CD4-positive, alpha-beta T cell treated with Interleukin-1 beta for 1 hour (primary cell): ENCODE measurements at places on chromosomes 16 and 17.

DNA sequence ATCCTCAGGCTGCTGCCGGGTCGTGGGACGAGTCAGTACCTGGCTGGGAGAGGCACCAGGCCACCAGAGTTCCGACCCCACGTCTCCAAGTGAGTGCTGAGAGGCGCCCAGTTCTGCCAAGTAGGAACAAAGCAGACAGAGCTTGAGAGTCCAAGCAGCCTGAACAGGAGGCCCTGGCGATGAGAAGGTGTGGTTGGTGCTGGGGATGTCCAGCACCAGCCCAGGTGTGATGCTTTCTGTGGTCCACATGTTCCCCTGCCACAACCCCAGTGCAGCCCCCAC, 10.8 kb downstream of the TAX1BP3 start:
- DNase-seq, result no peak

DNA sequence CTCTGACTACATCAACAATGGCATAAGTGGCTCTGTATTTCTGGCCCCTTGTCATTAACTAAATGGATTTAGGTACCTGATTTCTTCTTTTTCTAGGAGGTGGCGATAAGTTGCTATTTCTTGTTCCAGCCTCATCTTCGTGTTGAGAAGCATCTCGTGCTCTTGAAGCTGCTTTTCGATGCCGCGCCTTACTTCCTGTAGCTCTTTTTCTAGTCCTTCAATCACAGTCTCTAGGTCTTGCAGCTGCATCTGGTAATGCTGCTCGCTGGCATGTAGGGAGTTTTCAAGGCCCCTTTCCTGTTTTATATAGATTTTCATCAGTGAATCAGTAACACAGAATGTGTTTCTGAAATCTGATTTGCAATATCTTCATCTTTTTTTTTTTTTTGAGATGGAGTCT, 5.1 kb downstream of the KRT222 start:
- no peak for DNase-seq

DNA sequence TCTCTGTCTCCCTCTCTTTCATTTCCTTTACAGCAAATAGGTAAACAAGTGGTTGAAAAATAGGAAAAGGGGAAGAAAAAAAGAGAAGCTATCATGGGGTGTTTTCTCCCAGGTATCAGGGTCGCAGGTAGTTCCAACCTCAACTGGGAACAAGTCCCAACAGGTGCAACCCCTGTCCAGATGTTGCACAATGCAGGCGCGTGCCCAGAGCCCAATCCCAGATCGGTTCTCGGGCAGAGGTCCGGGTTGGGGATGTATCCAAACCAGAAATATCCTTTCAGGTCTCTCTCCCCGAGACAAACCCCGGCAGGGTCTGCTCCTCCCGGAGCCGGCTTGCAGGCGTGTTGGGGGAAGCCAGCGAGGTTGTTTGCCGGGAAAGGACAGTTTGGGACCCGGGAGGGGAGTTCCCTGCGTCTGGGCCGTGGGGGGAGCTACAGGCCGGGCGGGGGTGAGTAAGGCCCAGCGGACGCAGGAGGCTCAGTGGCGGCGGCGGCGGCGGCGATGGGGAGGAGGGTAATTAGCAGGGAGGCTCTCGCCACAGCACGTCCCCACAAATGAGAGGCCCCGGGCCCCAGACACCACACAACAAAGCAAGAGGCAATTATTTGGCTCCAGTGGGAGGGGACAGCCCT, 21.2 kb upstream of the SP6 start:
- no peak for DNase-seq

DNA sequence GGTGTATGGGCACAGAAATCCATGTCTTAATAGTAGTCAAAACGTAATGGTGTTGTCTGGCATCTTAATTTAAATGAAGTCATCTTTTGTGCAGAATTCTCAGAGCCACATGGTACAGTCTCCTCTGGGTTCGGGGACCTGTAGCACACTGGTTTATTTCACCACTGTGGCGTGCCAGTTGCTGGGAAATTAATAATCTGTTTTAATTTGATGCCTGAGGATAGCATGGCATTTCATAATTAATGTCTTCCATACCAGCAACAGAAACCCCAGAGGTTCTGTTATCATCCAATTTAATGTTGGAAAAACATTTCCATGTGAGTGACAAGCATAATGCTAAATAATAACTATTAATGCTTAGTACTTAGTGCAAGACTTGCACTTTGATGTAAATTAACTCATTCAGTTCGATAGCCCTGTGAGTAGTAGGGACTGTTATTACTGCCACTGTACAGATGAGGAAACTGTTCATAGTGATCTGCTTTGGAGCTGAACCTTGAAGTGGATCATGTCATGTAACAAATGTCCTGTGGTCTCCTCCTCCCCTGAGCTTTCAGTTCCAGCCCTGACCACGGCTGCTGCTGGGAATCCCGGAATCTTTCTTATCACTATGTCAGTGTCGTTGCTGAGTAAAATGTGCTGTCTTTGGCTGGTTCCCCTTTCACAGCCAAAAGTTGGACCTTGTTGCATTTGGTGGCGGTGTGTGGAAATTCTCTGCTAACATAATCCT, 51.2 kb downstream of the SNX29 start:
- DNase-seq, result no peak

DNA sequence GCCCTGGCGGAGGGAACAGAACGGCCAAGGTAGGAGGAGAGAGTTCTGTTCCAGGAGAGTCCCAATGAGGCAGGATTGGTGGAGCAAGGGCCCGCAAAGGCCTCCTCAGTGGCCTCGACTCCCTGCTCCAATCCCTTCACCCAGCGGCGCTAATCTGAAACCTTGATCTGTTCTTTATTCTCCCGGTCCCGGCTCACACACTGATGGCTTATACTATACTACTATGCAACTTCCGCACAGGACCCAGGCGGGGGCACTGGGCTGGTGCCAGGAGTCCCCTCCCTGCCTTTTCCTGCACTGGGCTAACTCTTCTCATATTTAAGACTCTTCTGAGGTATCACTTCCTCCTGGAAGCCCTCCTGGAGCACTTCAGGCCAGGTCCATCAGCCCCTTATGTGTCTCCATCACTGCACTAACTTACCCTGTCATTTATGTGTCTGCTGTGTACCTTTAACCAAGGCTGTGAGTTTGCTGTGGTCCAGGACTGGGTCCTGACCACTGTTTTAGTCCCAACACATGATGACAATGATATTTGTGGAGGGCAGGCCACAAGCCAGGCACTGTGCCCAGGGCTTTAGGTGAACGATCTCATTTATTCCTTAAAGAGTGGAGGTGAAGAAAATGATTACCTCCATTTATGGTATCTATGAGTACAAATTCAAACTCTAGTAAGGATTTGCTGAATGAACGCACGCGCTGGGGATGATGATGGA, 6.8 kb downstream of the CCDC102A start:
- no peak for DNase-seq

DNA sequence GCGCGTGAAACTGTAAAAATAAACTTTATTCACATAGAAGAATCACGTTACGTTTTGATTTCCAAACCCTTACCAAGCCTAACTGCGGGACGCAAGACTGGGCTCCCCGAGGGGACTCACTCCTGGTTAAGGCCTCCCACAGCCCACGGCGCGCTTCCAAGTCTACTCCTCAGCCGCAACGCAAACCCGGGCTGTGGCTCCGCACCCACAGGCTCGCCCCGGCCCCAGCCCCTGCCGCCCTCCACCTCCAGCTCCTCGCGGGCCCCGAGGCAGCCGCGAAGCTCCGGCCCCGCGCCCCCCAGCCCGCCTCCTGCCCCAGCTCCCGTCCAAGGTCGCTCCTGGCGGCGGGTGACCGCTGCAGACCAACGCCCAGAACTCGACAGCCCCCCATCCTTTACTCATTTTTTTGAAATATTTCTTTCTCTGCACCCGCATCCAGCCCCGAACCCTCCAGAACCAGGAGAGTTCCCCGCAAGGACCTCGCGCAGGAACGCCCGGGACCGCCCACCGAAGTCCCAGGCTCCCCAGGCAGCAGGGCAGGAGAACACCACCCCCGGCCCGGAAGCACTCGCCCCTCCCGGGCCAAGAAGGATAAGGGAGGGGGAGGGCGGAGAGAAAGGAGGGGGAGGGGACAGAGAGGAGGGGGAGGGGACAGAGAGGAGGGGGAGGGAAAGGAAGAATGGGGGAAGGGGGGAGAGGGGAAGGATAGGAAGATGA, 912 bp downstream of the USP22 start:
- DNase-seq, result peak; percentile 71

GRCh38 chr17:55487695-55488432, 23.4 kb downstream of the SMIM36 start:
- no peak for DNase-seq

- no peak for DNase-seq
These were observed 248.6 kb downstream of the FOXL1 start for GRCh38 chr16:86826941-86827340.

DNA sequence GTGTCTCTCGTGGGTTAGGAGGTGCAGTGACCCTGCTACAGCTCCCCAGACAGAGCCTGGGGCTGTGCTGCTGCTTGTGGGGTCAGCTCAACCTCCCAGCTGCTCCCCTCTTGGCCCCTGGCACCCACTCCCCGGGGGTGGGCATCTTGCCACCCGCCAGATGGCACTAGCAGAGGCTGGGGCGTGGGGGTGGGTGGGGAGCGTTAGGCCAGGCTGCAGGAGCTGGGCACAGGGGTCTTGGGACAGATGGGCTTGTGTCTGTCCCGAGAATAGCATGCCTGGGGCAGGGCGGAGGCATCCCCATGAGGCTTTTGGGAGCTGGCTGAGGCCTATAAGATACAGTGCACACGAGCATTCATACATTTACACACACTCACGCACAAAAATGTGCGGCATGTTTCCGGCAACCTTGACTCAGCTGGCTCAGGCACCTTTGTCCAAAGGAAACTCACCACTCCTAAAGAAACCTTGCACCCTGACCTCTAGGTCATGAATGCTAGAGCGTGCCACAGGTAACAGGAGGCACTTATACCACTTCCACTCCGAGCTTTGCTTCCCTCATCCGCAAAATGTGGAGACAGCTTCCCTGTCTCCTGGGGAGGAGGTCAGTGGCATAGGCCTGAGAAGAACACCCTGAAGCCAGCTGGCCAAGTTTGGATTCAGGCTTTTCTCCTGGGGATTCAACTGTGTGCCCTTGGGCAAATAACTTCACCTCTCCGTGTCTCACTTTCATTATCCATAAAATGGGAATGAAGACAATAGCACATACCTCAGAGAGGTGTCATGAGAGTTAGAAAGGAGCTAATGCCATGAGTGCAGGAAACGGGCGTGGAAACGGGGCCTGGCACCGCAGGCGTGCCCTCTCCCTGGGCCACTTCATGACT, 78.9 kb upstream of the LHX1 start:
- DNase-seq, result no peak

- DNase-seq, result no peak
These were observed 13.5 kb downstream of the TBCD start for GRCh38 chr17:82765371-82765770.

GRCh38 chr17:50787106-50787505, 19.8 kb upstream of the ANKRD40CL start:
- no peak for DNase-seq

DNA sequence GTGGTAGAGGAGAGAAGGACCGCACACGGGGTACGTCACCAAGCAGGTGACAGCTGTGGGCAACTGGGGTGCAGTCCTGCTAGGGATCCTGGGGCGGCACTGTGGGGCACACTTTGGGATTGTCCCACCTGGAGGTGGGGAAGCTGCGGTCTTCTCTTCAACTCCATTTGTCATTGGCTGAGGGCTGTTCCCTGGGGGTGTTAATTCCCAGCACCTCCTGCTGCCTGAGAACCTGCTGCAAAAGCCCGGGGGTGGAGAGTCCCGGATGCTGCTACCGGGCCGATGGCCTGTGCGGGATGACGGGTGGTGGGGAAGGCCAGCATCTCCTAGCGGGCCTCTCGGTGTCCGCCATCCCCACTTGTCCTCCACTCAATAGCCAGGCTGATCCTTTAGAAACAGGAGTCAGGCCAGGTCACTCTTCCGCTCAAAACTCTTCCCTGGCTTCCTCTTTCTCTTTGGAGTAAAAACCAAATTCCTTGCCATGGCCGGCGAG, 100.2 kb downstream of the CYLD start:
- DNase-seq, result no peak

DNA sequence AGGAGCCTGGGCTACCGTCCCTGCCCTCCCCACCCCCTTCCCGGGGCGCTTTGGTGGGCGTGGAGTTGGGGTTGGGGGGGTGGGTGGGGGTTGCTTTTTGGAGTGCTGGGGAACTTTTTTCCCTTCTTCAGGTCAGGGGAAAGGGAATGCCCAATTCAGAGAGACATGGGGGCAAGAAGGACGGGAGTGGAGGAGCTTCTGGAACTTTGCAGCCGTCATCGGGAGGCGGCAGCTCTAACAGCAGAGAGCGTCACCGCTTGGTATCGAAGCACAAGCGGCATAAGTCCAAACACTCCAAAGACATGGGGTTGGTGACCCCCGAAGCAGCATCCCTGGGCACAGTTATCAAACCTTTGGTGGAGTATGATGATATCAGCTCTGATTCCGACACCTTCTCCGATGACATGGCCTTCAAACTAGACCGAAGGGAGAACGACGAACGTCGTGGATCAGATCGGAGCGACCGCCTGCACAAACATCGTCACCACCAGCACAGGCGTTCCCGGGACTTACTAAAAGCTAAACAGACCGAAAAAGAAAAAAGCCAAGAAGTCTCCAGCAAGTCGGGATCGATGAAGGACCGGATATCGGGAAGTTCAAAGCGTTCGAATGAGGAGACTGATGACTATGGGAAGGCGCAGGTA, 762 bp downstream of the CDK12 start:
- DNase-seq, result no peak

- DNase-seq, result no peak
These were observed 6.4 kb downstream of the HAP1 start for GRCh38 chr17:41728056-41728455.

DNA sequence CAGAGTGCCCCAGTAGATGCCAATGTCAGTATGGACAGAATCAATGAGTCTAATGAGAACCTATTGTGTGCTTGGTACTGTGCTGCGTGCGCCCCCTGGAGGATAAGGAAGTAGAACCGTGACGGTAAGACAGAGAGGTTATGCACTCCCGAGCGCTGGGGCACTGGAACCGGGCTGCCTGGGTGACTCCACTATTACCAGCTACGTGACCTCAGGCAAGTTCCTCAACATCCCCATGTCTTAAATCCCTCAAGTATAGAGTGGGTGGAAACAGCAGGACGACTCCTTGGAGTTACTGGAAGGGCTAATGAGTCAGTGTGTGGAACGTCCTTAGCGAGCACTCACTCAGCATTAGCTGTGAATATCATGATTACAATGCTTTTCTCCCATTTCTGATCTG, 16.2 kb downstream of the CHST4 start:
- peak; percentile 54 for DNase-seq

GRCh38 chr16:1152651-1153259, at the start of gene CACNA1H:
TSS of gene CACNA1H (plus strand) at chr16:1153106. CDS start at chr16:1153738, 632 bp downstream.
- DNase-seq, result peak; percentile 53

GRCh38 chr17:37359682-37360188, 16.1 kb upstream of the C17orf78 start:
- DNase-seq, result no peak

- DNase-seq, result peak; percentile 51
These were observed 5.8 kb upstream of the CBX4 start for GRCh38 chr17:79844869-79845600.

DNA sequence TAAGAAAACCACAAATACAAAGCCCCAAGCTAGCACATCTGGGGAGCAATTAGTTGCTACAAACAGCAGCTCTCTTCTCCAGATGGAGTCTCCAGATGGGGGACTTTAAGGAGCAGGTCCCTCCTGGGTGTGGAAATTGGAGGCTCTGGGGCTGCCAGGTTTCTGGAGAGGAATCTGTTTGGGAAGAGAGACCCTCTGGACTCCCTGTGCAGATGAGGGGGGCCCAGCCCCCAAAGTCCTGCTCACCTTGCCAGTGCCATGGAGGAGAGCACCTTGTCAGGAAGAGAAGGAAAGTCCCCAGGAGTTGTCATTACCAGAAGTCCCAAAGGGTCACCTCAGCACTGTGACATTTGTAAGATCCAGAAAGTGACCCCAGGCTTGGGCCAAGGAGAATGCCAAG, 14.8 kb downstream of the TEKT5 start:
- DNase-seq, result no peak

GRCh38 chr17:28949185-28950016, 1.9 kb downstream of the PHF12 start:
- DNase-seq, result peak; percentile 53
